ENCODE measurements at places on chromosomes 13 and 19.

DNA sequence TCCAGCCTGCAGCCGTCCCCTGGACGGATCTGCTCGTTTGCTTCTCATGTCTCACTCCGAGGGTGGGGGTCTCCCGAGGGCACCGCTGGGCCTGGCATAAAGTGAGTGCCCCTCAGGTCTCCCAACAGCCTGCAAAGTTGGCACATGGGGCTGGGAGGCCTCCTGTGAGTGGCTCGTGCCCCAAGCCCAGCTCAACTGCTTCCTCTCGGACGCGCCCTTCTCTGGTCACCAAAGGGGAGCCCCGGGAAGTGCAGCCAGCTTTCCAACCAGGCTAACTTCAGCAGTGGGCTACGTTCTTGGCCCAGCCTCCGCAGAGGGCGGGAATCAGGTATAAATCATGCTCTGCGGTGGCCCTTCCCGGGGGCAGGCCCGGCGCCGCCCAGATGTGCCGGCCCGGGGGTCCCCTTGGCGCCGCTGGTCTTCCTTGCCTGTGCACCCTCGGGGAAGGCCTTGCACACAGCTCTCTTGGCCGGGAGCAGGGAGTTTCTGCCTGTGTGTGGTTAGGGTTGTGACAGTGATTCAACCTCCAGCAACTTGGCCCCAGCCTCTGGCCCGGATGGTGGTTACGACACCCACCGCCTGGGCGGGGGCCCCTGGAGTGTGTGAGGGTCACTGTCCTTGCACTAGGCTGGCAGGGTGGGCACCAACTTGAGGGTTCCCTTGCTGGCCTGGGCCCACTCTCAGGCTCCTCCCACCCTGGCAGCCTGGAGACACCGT, 20.7 kb downstream of the CEBPG start:
- DNase-seq, result no peak

GRCh38 chr19:20165971-20166592, 932 bp upstream of the ZNF486 start:
- no peak for DNase-seq

DNA sequence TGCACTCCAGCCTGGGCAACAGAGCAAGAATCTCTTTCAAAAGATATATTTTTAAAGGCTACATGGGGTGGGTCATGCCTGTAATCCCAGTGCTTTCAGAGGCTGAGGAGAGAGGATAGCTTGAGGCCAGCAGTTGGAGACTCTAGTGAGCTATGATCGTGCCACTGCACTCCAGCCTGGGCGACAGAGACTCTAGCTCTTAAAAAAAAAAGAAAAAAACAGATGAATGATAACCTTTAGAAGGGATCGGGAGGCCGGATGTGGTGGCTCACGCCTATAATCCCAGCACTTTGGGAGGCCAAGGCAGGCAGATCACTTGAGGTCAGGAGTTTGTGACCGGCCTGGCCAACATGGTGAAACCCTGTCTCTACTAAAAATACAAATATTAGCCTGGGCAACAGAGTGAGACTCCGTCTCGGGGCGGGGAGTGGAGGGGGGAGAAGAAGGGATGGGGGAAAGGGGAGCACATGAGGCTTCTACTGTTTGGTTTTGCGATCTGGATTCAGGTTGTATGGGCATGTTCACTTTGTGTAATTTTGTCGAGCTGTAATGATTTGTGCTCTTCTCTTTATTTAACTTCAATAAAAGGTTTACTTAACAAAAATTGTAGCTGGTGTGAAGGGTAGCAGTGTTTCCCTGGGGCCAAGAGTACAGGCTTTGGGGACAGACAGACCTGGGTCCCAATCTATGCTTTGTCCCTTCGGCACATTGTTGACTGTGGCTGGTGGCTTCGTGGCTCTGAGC, 1.1 kb upstream of the PSMC4 start:
- no peak for DNase-seq

GRCh38 chr19:54428323-54429175, 13.3 kb downstream of the TTYH1 start:
- no peak for DNase-seq

DNA sequence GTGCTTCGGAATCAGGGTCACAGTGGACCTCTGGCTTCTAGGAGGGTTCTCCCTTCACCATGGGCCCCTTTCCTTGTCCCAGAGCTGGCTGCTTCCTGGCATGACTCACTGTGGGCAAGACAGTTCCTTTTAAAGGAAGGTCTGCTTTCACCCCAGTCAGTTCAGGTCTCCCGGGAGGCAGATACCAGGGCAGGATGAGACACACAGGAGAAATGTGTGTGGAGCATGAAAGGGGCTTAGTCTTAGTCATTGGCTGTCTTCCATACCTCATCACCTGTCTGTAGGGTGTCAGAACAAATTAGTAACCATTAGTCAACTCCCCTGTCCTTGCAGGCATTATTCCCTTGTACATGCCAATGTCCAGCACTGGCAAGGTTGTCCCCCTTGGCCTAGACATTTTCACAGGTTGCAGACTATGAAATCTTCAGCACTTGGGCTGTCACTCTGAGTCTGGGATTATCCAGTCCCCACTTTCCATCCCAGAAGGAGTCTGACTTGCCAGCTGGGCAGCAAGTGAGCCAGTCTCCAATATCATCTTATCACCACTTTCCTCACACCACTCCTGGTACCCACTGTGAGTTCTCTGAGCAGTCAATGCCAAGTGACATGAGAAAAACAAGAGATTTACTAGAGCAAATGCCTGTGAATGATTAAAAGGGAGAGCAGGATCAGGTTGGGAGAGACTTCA, 76.8 kb upstream of the MEDAG start:
- no peak for DNase-seq

All from immature natural killer cell (primary cell).